ENCODE measurements at places on chromosomes 12 and 14. TPM values are rescaled to one million over a fixed set of nuclear protein-coding genes. Genes with fewer than 3 reads are reported as not detected.

KIF5A gene
- 0.09 TPM for total RNA-seq

EIF2S3B gene
- not detected for total RNA-seq

ACTN1 gene
- total RNA-seq, result 144 TPM

RFLNA gene
- total RNA-seq, result 0.69 TPM

DNA sequence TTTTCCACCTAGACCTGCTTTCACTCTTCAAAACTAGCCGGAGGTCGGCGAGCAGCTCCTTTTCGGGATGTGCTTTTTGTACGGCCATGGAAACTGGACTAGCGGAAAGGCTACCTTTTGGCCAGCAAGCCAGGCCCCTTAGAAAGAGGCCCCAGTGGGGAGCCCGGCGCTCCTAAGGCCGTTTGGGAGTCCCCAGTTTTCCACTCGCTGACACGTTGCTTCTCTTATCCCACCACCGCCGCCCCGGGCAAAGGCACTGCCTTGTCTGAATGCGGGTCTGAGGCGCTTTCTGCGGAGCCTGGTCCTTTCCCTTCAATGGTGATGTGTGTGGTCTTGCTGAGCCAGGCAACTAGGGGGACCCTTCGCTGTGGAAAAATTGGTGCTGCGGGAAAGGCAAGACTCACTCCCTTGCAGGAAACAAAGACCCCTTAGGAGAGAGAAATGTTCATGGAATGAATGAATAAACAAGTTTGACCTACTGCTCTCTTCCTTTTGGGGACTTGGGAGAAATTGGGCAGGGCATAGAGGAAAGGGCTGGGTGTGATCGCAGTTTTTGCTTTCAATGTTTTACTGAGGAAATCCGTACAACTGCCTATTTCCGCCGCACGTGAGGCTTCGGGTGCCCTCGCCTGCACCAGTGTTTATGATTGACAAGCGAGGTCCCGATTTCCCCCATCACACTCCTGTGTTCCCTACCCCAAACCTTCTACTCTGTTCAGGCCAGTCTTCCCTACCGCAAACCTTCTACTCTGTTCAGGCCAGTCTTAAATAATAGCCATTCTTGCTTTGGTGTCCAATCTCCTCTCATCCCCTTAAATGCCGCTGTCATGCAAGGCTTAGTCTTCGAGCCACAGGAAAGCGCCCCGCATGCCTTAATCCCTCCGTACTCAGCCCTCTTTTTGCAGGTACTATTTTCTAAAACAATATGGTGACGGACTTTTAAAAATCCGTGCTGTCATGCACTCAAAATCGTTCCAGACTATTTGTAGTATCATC lies 1.0 kb upstream of the SLC38A2 start:
- DNase-seq, result peak; percentile 41

GRCh38 chr12:48758186-48758585 lies 30.7 kb downstream of the ADCY6 start:
- no peak for DNase-seq

- no peak for DNase-seq
Observed at GRCh38 chr12:99121546-99121945, 476.5 kb downstream of the APAF1 start.

- DNase-seq, result no peak
Observed at GRCh38 chr12:6925540-6926279, 2.0 kb upstream of the ATN1 start.

GRCh38 chr14:61641914-61642613 lies 53.2 kb upstream of the HIF1A start:
- no peak for DNase-seq

GRCh38 chr12:46382408-46382963 lies 9.9 kb upstream of the SLC38A2 start:
- DNase-seq, result no peak

- DNase-seq, result no peak
Observed at GRCh38 chr12:21542403-21542802, 16.3 kb downstream of the SPX start.

DNA sequence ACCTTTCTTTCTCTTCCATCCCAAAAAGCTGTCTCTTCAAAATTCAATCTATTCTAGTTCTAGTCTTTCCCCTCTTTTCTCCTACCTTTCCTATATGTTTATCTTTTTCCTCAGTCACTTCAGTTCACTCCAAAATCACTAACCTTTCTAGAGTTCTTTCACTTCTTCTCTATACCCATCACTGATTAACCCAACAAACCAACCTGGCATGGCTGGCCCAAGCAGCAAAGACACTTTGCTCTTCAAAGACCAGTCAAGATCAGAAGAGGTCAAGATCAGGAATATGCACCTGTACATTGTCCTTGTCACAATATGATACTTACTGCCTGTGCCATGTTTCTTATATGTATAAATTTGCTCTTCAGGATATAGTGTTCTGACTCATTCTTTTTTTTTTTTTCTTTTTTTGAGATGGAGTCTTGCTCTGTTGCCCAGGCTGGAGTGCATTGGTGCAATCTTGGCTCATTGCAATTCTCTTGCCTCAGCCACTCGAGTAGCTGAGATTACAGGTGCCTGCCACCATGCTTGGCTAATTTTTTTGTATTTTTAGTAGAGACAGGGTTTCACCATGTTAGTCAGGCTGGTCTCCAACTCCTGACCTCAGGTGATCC lies 112.9 kb downstream of the C12orf42 start:
- DNase-seq, result no peak

DNA sequence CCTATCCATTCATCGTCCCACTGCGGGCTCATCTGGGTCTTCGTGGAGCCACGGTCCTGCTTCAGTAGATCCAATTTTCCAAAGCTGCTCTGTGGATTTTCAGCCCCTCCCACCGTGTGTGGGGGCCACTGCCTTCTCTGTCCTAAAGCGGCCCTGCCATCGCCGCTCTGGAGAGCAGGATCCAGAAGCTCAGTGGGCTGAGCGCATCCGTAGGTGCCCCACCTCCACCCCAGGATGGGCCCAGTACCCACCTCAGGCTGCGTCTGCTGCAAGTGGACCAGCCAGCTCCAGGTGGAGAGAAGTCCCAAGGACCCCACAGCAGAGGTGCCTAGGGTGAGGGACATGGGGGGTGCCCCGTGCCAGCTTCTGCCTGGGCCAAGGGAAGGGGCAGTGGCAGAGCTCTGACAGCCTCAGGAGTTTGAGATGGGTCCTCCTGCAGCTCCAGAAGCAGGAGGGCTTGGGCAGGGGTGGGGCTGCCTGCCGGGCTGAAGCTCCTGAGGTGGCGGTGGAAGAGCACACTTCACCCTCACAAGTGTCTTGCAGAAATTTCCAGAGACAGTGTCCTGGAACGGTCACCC lies 148.1 kb upstream of the C14orf180 start:
- DNase-seq, result no peak

- DNase-seq, result no peak
Observed at GRCh38 chr14:83172363-83172762, 1638.7 kb upstream of the SEL1L start.

- DNase-seq, result no peak
Observed at GRCh38 chr12:90048918-90049317, 340.3 kb upstream of the ATP2B1 start.

DNA sequence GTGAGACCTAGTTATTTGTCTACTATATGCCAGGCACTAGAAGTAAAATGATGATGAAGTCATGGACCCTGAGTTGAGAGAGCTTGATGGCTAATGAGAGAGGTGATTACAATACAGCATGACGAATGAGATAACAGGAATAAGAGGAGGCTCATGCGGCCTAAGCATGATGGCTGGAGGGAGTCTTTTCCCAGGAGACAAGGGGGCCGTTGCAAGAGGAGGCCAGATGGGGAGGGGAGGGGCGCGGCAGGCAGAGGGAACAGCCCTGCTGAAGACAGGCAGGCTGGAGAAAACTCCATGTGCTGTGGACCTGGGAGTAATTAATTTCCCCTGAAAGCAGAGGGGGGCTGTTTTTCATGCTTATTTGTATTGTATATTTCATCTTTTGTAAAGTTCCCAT lies 144.7 kb upstream of the RFLNA start:
- DNase-seq, result no peak

DNA sequence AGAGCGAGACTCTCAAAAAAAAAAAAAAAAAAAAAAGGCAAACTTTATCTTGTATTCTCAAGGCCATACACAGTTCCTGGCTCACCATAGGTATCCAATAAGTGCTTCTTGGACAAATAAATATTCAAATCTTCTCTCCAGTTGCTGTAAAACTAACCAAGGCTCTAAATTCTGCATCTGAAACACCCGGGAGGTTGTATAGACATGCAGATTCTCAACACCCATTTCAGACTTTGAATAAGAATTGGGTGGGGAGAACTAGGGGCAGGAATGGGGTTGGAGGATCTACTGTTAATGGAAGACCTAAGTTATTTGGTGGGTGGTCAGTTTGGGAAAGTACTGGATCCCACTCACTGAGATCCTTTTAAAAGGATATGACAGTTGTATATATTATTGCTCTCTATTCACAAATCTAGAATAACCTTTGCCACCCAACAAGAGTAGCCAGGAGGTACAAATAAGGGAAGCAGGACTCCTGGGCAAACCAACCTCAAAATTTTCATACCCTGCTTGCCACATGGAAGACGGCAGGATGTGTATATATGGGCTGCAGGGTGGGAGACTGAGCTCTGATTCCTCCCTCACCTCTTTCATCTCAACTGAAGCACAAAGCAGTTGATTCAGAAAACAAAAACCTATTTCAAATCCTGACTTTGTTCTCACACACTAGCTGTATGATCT lies 879 bp downstream of the GDF3 start:
- DNase-seq, result no peak

DNA sequence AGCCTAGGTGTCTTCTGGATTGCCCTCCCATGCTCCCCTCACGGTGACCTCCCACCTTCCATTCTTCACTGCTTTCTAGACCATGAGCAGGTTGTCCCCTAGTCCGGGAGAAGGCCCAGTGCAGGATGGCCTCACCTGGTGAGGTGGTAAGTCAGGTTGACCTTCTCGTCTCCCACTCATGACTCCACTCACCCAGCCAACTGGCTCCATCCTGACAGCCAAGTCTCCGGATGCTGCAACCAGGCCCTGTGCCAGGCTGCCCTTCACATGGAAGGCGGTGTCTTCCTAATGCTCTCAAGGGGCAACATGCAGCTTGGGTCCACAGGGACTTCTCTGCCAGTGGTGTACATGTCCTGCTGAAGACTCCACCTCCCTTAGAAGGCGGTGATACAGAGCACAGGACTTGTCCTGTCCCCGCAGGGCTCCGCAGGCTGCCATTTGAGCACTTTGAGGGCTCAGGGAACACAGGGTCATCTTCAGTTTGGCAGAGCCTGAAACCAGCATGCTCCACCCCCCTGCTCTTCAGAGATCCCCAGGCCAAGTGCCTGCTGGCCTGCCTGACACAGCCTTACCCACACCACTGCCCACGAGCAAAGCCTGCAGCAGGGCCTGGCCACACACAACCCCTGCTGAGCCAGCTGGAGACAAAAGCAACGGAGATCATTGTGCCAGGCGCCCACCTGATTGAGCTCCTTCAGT lies 25.4 kb downstream of the BATF start:
- DNase-seq, result no peak

GRCh38 chr14:68665792-68666204 lies 127.1 kb downstream of the ZFP36L1 start:
- DNase-seq, result no peak
